ENCODE measurements at places on chromosomes 6 and 20.
A peak's percentile ranks its signal among the peaks of the same experiment; 100 is the strongest.

DNA sequence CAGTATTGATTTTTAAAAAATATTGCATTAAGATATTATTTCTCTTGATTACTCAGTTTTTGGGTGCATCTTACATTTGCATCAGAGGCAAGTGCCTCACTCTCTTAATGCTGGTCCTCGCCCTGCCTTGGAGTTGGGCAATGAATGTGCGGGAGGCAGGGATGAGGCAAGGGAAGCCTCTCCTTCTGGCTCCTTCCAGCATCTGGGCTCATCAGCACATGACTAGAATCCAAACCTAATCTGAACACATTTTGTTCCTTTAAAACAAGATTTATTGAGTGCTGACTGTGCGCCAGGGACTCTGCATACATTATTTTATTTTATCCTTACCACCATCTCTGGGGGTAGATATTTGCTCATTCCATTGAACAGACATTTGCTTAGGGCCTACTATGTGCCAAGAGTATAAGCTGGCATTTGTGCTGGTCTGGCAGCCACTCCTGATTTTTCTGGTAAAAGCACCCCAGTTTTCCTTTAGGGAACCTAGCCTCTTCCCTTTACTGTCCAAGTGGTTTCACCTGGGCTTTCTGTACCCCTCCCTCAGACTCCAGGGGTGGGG is 71.9 kb upstream of the ZNFX1 start:
- no peak for DNase-seq

DNA sequence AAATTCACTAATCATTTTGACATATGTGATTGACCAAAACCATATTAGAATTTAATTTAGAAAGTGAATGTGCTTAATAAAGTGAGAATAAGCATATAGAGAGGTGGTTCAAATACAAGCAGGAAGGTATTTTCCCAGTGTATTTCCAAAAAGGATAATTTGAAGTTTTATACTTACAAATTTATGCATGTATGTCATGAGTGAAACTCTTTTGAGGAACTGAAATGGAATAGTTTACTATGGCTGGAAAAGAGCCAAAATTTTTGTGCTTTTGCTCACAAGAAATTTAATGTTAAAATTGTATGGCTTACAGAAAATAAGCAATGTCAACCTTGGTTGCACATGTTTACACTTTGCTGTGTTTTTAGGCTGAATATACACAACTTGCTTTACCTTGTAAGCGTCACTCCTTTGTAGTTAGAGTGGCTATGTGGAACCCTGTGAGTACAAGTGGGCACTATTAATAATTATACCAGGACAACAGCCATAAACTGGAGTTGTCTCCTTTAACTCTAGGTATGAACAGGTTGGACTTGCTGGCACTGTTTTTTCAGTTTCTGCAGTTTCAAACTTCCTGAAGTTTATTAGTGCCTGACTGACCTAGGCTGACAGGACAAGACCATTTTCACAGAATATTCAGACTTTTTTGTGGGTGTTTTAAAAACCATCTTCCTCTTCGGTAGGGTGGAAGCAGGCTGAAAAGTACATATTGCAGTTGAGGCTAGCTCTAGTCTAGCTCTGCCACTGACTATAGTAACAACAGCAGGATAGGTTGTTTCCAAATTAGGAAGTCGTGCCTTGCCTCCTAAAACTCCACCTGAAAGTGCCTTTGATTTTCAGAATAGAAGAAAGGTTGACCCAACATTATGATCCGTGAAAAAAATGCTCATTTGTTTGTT is 6.0 kb downstream of the AFDN start:
- no peak for DNase-seq

- no peak for DNase-seq
Measured at GRCh38 chr6:3541006-3541585, 84.2 kb upstream of the SLC22A23 start.

DNA sequence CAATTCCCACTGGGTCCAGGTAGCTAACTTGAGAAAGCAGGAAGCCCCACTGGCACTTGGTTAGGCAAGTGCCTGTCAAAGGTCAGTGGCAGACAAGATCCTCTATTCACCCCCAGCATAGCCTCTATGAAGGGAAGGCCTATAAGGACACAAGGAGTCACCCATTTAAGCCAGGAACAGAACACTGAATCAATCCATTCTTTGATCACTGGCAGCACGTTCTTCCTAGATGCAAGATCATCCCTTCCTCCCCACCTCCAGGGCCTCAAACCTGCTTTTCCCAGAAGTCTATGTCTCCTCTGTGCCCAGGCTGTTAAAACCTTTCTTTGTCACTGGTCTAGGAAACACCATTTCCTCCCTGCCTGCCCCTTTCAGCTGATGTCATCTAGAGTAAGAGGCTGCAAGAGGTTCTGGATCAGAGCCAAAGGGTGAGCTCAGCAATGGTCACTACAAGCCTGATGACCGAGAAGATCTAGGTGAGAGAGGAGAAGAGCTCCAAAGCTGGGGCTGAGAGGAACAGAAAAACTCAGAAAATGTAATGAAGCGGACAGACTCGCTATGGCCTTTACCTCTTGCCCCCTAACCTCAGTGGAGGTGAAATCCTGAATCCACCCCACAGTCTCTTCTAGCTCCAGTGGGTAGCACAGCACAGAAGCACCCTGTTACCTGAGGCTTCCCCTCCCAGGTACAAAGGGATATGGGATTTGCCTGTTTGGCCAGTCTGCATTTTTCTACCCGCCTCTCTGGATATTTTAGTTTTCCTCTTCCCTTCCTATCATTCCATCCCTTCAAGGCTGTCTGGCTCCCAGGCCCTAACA is 1.8 kb downstream of the GTPBP2 start:
- DNase-seq, result peak; percentile 98

DNA sequence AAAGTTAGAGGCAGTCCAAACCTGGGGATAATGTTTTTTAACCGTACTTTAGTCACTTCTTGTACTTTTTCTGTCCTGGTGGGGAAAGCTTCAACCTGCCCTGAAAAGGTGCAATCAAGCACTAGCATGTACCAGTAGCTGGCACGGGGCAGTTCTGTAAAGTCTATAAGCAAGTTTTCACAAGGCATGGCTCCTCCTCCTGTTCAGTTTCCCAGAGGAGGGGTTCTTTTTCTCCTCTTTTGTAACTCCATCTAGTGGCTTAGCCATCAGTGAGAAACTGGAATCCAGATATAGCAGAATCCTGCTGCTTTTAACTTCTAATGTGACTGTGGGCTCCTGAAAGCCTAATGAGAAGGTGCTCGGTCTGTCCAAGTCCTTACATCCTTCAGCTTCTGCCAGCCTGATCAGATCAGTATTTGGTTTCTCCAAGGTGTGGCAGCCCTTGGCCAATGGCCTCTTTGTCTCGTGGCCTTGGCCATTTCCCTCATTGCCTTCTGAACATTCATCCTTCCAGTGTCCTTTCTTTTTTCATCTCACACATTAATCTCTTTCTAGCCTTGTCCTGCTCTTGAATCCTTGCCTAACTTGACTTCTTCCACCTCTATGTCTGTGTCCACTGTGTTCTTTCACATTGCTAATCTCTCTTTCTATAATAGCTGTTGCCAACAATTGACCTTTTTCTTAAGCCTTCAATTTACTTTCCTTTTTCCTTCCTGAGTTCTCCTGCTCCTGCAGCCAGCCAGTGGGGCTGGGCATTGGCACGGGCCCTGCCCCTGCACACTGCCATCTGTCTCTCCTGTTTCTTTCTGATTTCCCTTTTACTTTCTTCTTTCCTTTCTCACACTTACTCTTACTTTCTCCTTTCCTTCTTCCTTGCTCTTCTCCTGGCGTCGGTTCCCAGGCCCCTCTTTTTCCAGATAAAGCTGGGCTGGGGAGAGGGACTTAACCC is 222.0 kb upstream of the SYNCRIP start:
- peak; percentile 1 for DNase-seq

DNA sequence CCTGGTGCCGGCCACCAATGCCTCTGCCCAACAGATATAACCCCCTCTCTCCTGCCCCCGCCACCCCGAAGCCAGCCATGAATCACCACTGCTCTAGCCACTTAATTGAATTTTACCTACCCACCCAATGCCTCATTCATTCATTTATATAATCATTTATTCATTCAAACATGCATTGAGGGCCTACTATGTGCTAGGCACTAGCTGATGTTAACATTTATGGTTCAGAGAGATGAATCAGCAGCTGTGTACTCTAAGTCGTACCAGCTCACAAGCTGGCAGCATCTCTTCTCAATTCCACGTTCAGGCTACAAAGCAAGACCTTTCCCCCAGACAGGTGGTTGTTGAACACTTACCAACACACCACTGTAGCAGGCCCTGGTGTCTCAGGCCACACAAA is 12.9 kb upstream of the MDGA1 start:
- DNase-seq, result no peak

DNA sequence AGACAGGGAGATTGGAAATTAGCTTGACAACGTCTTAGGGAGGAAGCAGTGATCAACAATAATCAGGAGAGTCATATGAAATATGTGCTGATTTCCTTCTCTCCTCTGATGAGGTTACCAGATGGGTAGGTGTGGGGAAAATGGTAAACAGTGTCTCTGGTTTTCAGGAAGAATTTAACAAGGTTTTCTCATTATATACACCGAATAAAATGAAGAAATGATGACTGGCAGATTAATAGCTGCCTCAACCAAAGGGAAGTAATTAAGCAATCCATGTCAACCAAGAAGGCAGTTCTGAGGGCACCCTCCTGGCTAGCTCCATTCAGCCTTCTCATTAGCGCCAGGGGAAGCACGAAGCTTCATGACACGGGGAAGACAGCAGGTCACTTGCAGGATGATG is 12.7 kb upstream of the RAMACL start:
- no peak for DNase-seq

GRCh38 chr6:31053873-31054272 is 43.6 kb downstream of the MUC22 start:
- no peak for DNase-seq

DNA sequence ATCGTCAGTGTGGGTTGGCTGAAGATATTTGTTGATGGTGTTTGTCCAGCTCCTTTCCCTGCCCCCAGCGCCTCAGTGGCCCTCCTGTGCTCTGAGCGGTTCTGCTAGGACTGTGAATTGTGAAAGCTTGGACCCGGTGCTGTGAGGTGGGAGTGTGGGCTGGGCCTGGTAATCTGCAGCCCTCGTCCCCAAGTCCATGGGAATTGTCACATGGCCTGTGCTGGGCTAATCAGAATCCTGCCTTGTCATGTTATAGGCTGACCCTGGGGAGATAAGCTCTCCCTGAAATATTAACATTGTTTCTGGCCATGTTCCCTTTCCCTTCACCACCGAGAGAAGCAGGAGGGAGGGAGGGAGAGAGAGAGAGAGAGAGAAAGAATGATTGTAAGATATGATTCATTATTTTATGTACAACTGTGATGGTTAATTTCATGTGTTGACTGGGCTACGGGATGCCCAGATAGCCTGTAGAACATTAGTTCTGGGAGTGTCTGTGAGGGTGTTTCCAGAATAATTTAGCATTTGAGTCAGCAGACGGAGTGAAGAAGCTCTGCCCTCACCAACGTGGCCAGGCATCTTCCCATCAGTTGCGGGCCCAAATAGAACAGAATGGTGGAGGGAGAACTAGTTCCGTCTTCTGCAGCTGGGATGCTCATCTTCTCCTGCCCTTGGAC is 62.4 kb downstream of the TFAP2C start:
- no peak for DNase-seq

- DNase-seq, result no peak
Measured at GRCh38 chr20:272718-273117, 15.2 kb downstream of the DEFB132 start.
